ENCODE measurements at places on chromosomes 7 and 10.

DNA sequence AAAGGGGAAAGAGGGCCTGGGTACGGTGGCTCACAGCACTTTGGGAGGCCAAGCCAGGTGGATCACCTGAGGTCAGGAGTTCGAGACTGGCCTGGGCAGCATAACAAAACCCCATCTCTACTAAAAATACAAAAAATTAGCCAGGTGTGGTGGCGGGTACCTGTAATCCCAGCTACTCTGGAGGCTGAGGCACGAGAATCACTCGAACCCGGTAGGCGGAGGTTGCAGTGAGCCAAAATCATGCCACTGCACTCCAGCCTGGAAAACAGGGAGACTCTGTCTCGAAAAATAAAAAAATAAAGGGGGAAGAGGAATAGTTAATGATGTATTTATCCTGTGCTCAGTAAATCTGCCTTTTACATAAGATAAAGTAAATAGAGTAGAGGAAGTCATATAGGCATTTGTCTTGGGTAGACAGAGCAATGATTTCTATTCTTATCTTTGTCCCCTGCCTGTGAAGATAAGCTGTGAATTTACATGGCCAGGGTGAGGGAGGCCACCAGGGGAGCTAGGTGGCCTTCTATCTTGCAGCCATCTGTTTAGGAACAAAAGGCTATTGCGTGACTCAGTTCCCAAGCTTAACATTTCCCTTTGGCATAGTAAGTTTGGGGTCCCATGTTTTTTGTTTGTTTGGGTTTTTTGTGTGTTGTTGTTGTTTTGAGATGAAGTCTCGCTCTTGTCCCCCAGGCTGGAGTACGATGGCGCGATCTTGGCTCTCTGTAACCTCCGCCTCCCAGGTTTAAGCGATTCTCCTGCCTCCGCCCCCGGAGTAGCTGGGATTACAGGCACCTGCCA, 73.2 kb upstream of the GTF2I start:
- no peak for DNase-seq

GRCh38 chr10:5538892-5539651, 14.3 kb downstream of the CALML3 start:
- DNase-seq = no peak

DNA sequence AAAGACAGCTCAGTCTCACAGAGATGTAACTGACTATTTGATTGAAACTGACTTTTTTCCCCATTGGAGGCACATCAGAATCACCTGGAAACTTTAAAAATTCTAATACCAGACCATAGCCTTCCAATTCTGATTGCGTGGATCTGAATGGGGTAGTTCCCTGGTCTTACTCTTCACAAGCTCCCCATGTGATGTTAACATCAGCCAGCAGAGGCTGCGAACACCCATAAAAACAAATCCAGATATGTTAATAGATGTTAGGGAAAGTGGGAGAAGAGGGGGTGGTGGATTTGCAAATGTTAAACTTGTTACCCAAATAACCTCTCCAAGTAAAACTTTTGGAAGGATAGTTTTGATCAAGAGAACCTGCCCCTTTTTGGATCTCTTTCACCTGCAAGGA, 1133.4 kb downstream of the CNTNAP2 start:
- no peak for DNase-seq

- no peak for DNase-seq
Measured at GRCh38 chr10:61653699-61654098, 9.0 kb upstream of the CABCOCO1 start.

- peak; percentile 66 for DNase-seq
Measured at GRCh38 chr10:91389636-91390512, 20.3 kb upstream of the HECTD2 start.

GRCh38 chr7:18577096-18577771, 81.7 kb downstream of the HDAC9 start:
- DNase-seq = no peak

GRCh38 chr7:91541641-91542040, 277.4 kb downstream of the FZD1 start:
- no peak for DNase-seq

GRCh38 chr10:91054325-91054724, 133.4 kb upstream of the ANKRD1 start:
- DNase-seq = no peak

DNA sequence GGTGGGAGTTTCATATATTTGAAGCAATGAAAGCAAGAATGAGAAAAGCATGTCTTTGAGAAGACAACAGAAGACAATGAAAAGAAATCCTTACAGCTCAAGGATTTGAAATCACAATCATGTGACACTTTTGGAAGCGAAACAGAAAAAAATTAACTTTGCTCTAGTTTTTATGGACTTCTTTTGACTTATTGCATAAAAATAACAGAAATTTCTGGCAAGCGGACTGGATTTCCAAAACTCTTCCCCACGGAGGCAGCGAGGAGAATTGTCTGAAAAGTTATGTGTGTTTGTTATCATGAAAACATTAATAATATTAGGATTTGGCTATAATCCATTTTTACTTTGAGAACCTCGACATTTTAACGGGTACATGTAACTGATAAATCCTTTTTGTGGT, 223.3 kb downstream of the LRMDA start:
- no peak for DNase-seq

DNA sequence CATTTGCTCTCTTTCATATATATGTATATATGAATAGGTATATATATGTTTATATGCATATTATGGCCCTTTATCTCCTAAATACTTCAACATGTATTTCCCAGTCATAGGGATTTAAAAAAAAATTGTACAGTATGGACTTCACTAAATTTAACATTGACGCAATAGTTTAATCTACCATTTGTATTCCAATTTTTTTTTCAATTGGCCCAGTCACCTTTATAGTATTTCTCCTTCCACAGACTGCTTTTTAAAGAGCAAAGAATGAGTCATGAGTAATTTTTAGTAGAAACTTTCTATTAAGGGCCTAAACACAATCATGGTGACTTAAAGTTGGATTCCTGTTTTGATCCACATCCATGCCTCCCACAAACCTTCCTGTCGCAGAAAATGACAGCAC, 20.5 kb downstream of the CCSER2 start:
- no peak for DNase-seq

DNA sequence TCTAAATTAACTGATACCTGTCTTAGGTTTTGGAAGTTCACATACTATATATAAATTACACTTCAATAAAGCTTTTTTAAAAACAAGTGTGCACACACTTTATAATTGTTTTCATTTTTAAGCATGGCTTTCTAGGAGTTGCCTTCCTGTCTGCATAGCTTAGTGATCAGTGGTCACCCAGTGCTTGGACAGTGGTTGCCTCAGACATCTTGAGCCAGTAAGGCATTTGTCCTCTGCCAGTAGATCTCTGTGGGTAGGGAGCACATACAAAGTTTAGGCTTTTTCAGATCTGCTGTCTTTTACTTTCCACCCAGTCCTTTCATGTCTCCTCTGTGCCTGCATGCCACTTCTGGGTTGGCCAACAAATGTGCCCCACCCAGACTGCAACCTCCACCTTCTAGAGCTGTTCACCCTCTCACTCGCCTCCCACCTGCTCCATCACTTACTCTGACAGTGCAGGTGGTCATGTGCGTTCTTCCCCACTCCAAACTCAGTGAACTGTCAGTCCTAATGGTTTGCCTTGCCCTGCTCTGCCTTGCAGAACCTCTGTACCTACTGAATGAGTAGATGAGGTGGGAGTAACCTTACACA, 31.7 kb downstream of the TPST1 start:
- no peak for DNase-seq

DNA sequence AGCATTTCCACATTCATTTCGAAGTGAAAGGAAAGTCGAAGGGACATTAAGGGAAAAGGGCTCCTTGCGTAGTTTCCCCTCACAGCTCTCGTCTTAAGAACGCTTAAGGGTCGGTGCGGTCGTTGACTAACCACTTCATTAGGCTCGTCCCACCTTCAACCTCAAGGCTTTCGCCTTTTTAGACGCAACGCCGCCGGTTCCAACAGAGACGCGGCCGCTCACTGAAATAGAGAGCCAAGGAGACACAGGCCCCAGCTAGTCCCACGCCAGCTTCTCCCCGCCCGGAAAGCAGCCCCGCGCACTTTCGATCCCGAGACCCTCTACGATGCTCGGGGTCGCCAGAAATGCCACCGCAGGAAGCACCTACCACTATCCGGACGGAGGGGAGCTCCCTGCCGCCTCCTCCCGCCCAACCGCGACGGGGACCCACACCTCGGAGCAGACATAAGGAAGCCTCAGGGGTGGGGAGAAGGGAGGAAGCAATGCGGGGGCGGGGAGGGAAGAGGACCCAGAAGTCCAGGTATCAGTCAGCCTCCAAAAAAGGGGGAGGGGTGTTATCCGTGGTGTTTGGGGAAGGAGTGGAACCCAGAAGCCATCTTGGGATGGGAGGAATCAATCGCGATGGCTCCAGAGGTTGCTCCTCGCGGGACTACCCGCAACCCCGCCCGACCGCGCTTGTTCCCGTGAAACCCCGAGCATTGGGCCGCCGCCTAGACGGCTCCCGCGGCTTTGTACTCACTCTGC, 559 bp downstream of the TRA2A start:
- peak; percentile 25 for DNase-seq

GRCh38 chr10:86102031-86102430, 264.6 kb downstream of the GRID1 start:
- no peak for DNase-seq

DNA sequence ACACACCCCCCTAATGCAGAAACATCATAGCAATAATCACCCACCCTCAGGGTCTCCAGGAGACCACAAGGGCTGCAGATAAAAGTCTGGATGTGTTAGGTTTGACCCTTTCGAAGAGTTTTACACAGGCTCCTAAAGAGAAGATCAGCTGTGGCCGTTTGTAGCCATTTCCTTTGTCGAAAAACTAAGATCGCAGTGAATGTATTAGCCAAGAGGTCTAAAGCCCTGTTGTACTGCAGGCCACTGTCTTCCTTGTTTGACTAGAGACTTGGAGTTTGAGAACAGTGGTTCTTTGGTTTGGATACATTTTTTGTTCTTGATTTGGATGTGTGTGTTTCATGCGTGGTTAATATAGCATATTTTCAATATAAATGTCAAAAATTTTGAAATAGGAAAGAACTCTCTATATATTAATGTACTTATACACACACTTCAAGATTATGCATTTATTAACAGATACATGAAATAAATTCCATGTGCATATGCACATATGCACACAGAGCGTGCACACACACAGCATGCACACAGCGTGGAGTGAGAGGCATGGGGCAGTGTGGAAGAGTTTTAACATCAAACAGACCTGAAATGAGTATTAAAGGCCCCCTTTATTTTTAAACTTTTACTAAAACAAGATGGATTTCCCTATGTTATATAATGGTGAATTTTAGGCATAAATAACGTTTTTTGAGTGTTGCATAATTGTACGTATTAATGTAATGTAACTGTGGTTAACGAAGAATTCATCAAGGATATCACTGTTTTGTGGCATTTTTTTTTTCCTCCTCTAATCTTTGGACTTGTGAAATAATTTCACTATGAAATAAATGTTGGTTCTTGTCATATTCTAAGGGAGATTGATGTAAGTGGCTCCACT, 2.2 kb downstream of the IKZF1 start:
- peak; percentile 39 for DNase-seq

DNA sequence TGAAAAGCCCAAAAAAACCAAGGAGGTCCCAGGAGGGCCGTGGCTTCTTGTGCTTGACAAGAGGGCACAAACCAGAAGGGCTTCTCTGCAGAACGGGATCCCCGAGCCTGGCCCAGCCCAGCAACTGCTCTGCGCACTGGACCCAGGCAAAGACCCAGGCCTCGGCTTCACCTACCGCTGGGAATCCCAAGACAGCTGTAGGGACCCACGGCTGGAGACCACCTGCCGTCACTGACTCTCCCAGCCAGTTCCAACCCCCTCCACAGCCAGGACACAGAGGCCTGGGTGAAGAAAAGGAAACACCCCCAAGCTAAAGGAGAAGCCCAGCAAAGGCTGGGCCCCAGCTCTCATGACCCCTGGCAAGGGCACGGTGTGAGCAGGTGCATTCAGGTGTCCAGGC, 24.3 kb downstream of the PDGFA start:
- DNase-seq = no peak

Data from AML-193 (cell line).